ENCODE measurements at places on chromosomes 4 and X.

- DNase-seq, result no peak
Measured at GRCh38 chrX:143437439-143437838, 79.8 kb downstream of the SPANXN3 start.

- DNase-seq, result no peak
Measured at GRCh38 chr4:134905061-134905460, 703.5 kb upstream of the PABPC4L start.

DNA sequence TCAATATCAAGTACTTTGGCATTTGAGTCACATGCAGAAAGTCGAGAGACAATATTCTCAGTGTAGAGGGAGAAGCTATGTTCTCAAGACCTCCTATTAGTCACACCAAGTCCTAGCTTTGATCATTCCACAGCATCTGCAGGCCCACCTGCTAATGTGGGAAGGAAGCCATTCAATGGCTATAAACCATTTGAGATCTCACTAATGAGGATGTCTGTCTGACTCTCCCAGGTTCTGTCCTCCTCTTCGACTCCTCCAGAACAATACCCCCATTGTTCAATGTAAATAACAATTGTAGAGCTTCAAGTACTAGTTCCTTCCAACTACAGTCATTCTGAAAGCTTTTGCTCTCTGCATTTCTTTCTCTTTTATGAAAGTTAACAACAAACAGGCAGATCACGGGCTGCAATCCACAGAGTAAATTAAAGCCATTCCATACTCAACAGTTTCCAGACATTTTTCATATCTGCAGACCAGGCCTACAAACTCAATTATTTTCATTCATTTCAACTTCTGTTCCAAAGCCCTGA lies 140.2 kb upstream of the EDNRA start:
- DNase-seq, result no peak

DNA sequence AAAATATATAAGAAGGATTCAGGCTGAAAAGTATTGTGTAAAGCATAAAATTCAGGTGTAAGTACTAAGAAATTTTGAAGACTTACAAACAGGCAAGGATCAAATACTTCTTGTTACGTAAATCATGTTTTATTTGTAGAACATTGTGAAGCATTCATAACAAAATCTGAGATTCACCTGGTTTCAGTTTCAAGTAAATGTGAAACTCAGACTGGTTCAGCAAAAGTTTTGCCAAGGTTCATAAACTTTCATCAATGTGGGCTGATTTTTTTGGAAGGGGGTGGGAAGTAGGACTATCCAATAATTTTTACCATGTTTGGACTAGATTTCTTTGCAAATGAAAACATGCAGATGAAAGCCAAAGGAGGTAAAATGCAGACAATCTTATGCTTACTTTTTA lies 527.7 kb downstream of the ANKRD50 start:
- no peak for DNase-seq

GRCh38 chr4:72945719-72946336 lies 123.7 kb downstream of the COX18 start:
- no peak for DNase-seq

GRCh38 chrX:14027511-14028019 lies 2.1 kb downstream of the GEMIN8 start:
- DNase-seq, result no peak

- DNase-seq, result no peak
Measured at GRCh38 chr4:118036336-118036735, 2.0 kb downstream of the NDST3 start.

DNA sequence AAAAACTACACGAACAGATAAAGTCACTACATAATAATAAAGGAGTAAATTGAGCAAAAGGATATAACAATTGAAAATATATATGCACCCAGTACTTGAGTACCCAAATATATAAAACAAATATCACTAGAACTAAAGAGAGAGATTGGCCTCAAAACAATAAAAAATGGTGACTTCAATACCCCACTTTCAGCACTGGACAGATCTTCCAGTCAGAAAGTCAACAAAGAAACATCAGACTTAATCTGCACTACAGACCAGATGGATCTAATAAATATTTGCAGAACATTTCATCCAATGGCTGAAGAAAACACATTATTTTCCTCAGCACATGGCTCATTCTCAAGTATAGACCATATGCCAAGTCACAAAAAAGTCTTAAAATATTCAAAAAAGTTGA lies 503.6 kb downstream of the NAP1L3 start:
- DNase-seq, result no peak

DNA sequence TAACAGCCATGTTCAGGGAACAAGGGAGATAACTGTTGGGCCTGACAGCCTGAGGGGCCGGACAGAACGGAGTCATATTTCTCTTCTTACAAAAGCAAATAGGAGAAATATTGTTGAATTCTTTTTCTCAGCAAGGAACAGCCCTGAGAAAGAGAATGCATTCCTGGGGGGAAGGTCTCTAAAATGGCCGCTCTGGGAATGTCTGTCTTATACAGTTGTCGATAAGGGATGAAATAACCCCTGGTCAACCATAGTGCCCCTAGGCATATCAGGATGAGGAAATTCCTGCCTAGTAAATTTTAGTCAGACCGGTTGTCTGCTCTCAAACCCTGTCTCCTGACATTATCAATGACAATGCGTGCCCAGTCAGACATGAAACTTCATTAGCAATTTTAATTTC lies 1925.5 kb downstream of the PCDH7 start:
- DNase-seq, result no peak

GRCh38 chr4:41512596-41512995 lies 25.4 kb upstream of the LIMCH1 start:
- no peak for DNase-seq

GRCh38 chrX:33447285-33447684 lies 235.9 kb upstream of the DMD start:
- DNase-seq, result no peak

DNA sequence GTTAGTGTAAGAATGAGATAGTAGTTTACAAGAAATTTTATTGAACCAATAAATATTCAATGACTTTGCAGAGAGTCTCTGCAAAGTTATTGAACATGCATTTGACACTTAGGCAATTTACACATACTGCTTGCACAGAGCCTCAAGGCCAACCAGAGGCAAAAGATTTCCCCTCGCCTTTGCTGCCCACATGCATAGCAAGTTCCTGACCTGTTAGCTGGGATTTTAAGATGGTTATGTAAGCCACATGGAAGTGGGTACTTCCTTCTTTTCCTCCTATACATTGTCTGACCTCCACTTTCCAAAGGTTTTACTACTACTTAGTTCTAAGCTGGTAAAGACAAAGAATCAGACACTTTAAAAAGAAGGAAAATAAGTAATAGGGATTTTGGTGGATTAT lies 430.1 kb upstream of the FRG1 start:
- no peak for DNase-seq

- no peak for DNase-seq
Measured at GRCh38 chr4:10738826-10739489, 54.4 kb upstream of the CLNK start.

GRCh38 chr4:74134500-74134852 lies 23.4 kb upstream of the MTHFD2L start:
- DNase-seq, result no peak

DNA sequence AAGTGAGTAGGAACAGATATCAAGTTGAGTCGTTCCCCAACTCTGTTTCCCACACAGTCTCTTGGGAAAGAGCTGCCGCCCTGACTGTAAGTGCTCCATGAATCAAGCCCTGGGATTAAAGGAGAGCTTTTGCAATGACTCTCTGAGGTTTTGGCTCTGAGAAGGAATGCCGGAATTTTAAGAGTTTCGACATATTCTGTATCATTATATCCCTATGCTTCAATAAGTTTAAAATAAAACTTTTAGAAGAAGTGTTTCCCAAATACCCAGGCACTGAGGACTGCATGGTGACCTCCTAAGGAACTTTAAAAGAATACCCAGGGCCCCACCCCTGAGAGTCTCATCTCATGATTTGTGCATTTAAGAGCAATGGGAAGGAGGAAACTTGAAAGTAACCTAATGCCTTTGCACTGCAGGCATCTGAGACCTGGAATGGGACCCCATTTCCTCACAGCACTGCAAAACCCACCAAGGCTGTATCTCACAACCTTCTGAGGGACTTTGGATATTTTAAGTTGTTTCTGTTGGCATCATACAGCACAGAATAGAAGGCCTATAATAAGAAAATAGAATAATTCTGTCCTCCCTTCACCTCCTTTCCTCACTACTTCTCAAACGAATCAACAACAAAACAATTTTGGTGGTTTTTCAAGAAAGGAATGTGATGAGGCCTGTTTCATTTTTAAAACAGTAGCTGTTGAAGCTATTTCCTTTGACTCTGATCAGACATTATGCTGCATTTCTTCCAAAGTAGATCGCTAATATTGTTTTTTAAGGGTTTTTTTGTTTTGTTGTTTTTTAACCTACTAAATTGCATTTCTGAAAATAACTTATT lies 121.2 kb downstream of the GASK1B start:
- DNase-seq, result peak; percentile 84

GRCh38 chrX:12241026-12241425 lies 102.8 kb downstream of the FRMPD4 start:
- DNase-seq, result no peak

GRCh38 chrX:28910487-28910886 lies 323.2 kb downstream of the IL1RAPL1 start:
- no peak for DNase-seq

DNA sequence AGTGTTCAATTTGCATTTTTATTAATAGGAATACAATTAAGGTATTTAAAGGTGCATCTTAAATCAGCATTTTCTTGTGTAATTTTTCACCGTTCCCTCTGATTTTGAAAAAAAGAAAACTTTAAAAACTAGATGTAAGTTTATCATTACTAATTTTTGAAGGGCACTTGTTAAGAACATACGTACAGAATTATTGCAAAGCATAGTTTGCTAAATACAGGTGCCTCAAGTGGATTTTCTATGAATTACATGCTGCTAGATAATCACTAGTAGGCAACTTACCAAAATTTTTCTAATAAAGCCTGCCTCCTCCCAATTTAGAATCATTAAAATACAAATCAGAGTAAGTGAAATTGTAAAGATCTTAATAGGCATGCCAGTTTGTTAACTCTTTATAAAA lies 8.5 kb downstream of the CNKSR2 start:
- DNase-seq, result no peak

GRCh38 chrX:109399831-109400230 lies 82.1 kb downstream of the GUCY2F start:
- DNase-seq, result no peak

DNA sequence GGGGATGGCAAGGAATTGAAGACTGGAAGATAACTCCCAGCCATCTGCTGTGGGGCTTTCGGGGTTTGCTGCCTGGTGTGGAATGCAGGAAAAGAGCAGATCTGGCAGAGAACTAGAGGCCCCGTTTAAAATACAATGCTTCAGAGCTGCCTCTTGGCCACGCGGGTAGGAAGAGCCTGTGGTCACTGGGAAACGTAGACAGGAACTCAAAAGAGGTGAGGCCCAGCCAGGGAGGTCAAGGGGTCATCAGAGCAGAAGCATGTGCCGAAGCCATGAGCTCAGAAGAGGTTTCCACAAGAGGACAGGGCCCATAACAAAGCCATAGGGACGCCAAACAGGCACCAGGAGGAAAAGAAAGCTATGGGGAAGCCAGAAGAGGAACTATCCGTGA lies 14.5 kb upstream of the STS start:
- no peak for DNase-seq

DNA sequence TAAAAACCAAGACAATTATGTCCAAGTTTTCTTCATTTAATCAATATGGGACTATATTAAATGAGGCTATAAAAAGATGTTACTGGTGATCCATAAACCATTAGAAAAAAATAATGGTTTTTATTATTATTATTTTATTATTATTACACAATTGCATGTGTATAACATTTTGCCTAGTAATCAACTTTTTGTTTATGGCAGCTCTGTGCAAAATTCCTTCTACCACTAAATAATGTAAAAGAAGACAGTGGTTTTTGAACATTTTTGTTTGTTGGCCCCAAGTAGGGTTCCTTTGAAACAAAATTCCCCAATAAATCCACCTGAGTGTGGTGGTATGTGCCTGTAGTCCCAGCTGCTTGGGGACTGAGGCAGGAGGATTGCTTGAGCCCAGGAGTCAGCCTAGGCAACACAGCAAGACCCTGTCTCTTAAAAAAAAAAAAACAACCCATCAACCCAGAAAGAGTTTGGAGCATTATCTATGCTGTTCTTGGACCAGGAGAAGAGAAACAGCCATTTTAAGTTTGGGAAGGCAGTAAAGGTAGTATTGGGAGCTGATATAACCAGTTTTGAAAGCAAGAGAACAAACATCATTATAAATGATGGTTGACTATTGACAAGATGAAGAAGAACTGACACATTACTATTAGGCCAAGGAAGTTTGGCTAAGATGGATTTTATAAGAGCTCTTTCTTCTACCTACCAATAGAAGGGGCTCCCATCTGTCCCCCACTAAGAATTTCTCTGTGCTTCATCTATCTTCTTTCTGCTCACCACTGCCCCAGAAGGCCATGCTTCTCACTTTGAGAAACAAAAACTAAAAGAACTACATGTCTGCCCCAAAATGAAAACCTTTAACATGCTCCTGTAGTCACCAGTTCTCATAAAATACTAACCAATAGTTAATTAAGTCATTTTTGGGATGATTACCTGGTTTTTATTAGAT lies 2.2 kb downstream of the TMEM156 start:
- DNase-seq, result no peak

DNA sequence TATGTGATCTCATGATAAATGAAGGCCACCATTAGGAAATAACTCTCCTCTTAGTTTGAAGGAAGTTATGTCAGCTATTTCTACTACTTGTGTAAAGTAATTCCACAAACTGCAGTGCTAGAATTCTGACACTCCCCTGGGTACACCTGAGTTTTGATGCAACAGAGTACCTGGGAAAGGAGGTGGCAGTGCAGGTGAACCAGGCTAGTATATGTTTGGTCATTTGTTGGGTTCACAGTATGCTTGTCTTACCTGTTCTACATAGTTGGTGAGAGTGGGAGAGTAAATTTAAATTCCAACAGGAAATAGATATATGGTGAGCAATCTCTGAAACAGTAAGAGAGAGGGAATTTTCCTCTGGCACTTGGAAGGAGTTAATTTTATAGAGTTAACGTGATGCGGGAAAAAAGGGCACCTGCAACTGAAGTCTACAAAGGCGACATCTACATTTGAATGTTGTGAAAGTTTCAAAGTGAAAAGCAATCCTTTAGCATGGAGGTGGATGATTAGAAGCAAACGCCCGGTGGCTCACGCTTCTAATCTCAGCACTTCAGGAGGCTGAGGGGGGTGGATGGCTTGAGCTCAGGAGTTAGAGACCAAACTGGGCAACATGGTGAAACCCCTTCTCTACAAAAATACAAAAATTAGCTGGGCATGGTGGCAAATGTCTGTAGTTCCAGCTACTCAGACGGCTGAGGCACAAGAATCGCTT lies 8.3 kb upstream of the SLC10A6 start:
- DNase-seq, result no peak

GRCh38 chr4:15649914-15650545 lies 5.1 kb downstream of the FBXL5 start:
- no peak for DNase-seq

- DNase-seq, result no peak
Measured at GRCh38 chr4:244471-244870, 60.8 kb downstream of the ZNF732 start.

GRCh38 chr4:87108142-87108546 lies 112.3 kb downstream of the KLHL8 start:
- DNase-seq, result peak; percentile 66

DNA sequence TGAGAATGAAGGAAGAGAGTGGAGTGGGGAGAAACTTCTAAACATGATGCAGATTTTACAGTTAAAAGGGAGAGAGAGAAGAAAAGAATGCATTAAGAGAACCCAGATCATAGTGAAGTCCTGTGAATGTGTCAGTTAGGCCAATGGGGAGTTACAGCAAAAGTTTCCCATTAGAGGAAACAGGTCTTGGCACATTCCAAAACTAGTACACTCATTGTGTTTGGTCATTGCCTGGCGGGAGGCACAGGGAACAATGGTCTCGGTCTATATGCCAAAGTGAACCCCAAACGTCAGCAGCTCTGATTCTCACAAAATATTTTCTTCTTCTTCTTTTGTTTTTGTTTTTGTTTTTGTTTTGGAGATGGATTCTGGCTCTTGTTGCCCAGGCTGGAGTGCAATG lies 284.5 kb upstream of the CTSO start:
- DNase-seq, result no peak
